ENCODE measurements at places on chromosomes 2 and 18.

DNA sequence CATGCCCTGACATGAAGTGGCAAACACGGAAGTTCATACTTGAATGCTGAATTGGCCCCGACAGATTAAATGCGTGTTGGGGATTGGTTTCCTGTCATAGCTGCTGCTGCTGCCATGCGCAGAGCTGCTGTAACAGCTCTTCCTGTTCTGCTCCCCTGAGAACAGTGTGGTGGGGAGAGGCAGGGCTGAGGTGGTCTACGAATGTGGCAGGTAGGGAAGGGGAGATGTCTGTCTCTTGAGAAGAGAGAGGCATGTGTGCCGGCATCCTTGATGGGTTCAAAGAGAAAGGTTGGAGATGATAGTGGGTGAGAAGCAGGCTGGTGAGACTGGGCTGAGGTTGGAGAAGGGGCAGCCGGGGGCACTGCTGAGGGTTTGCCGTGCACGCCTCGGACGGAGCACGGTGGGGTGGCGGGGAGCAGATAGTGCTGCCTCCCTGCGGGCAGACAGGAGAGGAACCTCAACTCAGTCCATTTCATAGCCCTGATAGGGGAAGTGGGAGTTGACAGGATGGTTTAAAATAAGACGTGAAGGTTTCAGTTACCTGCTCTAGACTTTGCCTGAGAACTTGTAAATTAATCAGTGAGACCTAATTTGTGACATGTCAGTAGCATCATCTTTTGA is 46.1 kb downstream of the TMEM185B start:
- peak; percentile 87 for DNase-seq

DNA sequence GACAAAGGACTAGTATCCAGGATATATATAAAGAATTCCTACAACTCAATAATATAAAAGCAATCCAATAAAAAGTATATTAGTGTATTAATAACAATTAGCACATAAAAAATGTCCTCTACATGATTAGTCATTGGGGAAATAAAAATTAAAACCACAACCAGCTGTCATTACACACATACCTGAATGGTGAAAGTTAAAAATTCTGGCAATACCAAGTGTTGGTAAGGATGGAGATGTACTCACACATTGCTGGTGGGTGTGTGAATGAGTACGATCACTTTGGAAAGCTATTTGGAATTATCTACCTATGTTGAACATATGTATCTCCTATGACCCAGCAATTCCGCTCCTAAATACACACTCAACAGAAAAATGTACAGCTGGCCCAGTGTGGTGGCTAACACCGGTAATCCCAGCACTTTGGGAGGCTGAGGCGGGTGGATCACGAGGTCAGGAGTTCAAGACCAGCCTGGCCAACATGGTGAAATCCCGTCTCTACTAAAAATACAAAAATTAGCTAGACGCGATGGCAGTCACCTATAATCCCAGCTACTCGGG is 14.3 kb upstream of the NOL10 start:
- DNase-seq = no peak

DNA sequence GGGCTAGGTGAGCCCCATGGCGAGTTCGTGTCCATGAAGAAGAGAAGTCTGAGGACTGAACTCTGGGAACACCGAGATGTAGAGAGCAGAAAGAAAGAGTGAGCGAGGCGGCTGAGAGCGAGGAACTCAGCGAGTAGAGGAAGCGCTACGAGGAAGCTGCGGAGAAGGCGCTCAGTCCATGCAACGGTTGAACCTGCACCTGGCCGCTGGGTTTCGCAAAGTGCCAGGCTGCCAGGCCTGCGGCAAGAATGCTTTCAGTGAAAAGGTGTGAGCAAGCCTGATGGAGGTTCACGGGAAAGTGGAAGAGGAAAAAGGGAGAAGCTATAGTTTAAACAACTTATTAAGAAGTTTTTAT is 251.0 kb upstream of the TMEM200C start:
- DNase-seq = no peak

- no peak for DNase-seq
Observed at GRCh38 chr2:162072181-162072702, 1.8 kb downstream of the DPP4 start.

GRCh38 chr2:8355102-8355859 is 326.6 kb upstream of the ID2 start:
- no peak for DNase-seq

DNA sequence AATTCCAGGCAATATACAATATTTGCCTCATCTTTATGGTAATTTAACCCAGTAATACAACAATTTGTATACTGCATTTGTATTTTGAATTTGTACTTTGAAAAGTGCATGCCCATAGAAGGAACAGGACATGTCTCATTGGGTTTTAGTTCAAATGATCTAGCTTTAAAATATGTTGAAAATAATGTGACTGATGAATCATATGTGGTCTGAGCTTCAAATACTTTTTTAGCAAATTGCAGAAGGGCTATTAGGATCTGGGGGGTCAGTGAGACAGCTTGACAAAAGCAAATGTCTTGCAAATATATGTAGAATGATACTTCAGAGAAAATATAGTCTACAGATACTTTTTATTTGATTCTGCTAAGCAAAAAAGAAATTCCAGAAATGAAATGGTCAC is 248.9 kb downstream of the DCC start:
- no peak for DNase-seq

- DNase-seq = no peak
Observed at GRCh38 chr2:98487101-98487805, 42.6 kb downstream of the INPP4A start.

GRCh38 chr2:63862806-63863205 is 21.1 kb downstream of the UGP2 start:
- no peak for DNase-seq

GRCh38 chr2:157345647-157346389 is 20.2 kb upstream of the ERMN start:
- DNase-seq = no peak

DNA sequence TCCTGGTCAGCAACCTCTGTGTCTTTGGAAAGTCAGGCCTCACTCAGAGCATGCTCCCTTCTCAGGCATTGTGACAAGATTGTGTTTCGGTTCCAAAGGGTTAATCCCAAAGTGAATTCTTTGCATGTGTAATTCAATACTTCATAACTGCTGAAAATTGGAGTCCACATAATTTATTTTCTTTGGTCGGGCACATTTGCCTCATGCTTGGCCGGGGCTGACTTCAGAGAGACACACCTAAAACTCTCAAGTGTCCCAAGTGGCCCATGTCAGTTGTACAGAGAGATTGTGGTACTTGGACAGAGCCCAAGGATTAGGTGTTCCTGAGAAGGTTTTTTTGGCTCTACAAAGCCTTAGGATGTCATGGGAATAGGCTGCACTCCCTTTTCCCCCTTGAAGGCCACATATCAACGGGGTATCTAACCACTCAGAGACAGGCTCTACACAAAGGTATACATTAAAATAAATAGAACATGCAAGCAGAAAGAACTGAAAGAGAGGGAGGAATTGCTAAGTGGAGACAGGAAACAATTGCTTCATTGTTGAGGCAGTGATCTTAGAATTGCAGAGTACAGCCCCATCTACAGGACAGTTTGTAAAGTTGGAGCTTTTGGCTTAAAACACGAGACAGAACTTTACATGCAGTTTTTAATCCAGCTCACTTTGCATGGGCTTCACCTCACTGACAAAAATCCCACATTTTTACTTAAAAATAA is 1232.3 kb upstream of the ZEB2 start:
- DNase-seq = peak; percentile 61

GRCh38 chr2:102000813-102001766 is 9.3 kb downstream of the IL1R2 start:
- no peak for DNase-seq

- DNase-seq = no peak
Observed at GRCh38 chr2:102418421-102418961, 4.5 kb upstream of the IL18RAP start.

DNA sequence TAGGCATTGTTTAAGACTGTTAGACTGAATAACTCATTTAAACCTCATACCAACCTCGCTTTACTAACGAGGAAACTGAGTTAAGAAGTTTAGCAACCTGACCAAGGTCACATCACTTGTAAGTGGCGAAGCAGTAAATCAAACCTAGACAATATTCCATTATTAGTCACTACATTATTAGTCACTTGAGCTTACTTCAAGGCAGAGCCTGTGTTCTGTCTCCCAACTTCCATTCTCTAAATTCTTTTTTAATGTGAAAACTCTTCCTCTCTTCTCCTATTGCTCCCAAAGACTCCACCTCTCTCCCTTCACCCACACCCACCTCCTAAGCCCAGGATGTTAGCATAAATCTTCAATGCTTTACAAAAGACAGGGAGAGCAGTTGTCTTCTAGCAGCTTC is 156.5 kb downstream of the ARL6IP6 start:
- DNase-seq = no peak

- no peak for DNase-seq
Observed at GRCh38 chr18:63440881-63441280, 18.6 kb upstream of the VPS4B start.

DNA sequence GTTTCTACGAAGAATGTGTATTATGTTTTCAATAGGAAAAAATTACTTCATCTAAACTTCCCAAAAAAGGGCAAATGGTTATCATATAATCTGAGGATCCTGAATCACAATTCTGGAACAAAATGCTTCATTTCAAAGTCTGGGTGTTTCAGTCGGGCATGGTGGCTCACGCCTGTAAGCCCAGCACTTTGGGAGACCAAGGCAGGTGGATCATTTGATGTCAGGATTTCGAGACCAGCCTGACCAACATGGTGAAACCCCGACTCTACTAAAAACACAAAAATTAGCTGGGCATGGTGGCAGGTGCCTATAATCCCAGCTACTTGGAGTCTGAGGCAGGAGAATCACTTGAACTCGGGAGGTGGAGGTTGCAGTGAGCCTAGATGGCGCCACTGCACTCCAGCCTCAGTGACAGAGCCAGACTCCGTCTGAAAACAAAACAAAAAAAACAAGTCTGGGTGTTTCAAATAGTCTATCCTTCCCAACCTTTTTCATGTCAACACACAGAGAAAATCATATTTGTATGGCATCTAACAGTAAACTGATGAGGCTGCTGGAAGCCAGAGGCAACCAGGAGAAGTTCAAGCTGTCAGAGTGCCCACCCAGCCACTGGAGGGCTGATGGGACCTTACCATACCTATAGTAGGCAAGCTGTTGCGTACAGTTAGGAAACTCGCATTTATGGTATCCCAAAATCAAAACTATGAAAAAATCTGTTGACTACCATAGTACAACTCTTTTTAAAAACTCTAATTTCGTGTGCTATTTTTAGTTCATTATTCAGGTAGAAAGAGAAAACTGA is 14.6 kb downstream of the NBAS start:
- DNase-seq = no peak

GRCh38 chr2:171615069-171615468 is 72.2 kb upstream of the DYNC1I2 start:
- DNase-seq = no peak

- no peak for DNase-seq
Observed at GRCh38 chr2:200966770-200967169, 3.3 kb upstream of the ORC2 start.

DNA sequence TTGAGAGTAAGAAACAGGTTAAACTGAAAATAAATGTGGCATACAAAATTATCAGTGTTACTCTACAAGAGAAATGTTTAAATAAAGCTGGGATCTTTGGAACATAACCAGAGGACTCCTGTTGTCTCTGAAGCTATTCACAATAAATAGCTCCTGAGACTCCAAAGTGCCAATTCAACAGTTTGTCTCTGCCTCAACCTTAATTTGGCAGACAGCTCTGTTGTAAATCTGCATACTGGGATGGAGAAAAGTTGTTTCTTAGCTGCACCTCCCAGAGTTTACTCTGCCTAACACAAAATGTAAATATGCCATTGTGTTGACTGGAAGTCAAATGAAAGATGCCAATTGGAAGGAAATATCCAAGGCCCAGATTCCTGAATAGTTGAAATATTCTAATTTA is 238.5 kb upstream of the EPHA4 start:
- DNase-seq = no peak

DNA sequence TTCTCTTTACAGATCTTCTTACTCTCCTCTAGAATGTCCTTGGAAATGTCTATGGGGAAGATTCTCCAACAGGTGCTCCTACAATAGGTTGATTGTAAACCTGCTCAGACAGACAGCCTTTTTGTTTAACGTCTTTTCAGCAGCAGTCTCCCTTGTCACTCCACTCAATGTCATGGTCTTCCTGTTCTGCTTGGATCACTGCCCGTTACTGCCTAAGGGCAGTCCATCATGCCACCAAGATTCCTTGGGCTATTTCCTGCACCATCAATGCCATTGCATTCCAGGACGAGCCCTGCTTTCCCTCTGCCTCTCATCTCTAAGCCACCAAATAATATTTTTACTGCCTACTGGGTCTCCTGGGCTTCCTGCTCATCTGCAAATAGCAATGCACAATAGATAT is 97.4 kb upstream of the GALNT5 start:
- DNase-seq = no peak

- DNase-seq = no peak
Observed at GRCh38 chr18:45890606-45891005, 65.1 kb downstream of the SIGLEC15 start.

GRCh38 chr18:60996822-60997221 is 336.4 kb upstream of the CDH20 start:
- DNase-seq = no peak

DNA sequence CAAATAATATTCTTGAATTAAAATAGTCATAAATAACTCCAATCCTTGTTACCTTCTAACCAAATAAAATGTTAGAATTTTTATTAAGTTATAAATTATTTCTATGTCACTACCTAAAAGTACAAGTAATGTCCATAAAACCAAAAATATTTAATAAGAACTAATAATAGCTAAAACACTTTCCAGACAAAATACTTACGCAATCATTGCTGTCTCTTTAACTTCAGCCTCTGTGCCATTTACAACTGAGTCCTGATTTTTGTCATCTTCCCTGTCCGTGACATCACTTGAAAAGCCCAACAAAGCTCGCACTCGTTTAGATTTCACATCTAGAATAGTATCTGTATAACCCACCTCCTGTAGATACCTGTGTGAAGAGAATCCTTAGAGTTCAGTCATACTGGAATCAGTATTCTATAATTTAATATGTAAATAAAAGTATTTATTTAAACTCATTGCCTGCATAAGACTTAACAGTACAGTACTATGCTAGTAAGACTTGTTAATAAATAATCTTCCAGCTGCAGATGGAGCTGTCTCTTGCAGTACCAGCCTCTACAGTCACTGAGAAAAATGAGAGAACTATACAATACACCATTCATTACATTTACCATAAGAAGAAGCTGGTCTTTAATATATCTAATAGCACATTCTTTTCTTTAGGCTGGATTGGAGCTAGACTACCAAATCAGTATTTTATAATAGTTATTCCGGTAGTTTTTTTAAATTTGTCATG is 63.8 kb downstream of the STRN start:
- DNase-seq = no peak

- DNase-seq = no peak
Observed at GRCh38 chr2:107743274-107743673, 83.4 kb upstream of the RGPD4 start.

DNA sequence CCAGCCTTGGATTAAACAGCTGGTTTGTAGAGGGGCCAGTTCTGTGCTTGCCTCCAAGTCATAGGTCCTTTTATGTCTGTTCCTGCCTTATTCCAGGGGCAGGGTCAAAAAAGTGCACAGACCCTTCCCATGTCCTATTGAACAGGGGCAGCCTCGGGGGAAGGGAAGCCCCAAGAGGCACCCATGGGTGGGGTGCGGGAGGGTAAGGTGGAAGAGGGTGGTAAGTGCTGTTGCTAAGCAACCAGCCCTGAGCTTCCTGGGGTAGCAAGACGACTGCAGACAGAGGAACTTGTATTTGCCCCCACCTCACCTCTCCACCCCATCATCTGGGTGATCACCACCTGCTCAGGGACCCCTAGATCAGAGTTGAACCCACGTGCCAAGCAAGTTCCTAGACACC is 7.7 kb downstream of the DNMT3A start:
- DNase-seq = no peak
